ENCODE measurements at places on chromosomes 11 and 22.

DNA sequence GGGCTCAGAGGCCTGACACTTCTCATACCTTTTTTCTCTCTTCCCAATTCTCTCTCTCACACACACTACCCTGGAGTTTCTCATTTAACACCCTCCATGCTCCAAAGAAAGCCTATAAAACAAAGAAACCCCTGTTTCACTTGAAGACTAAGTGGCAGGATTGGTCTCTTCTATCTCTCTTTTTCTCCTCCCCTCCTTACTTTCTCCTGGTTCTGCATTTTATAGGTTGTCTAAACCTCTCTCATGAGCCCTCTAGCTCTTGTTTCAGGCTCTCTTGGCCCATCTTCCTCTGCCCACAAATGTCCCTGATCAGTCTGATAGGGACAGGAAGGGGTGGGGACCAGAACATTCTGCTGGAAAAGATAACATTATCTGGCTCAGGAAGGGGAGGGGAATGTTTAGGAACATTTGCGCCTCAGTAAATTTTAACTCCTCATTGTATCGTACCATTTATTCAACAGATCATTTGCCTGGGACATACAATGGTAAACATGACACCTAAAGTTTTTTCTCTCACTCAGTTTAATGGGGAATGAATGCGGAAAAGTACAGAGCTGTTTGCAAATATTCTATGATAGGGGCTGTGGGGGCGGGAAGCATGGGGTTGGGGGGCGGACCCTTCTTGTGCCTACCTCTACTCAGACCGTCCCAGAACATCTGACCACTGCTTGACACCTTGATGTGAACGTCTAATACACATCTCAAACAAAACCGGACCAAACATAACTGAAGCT is 10.8 kb downstream of the CRYBA4 start:
- no peak for DNase-seq

DNA sequence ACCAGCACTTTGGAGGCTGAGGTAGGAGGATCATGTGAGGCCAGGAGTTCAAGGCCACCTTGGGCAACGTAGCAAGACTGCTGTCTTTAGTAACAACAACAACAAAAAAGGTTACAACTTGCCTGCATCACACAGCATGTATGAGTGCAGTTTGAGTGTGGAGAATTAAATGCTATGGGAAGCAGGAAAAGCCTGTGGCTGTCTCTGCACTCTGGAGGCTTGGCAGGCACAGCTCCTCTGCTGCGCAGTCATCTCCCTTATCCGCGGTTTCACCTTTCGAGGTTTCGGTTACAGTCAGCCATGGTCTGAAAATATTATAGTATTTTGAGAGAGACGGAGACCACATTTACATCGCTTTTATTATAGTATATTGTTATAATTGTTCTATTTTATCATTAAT is 2.9 kb downstream of the MICAL2 start:
- no peak for DNase-seq

DNA sequence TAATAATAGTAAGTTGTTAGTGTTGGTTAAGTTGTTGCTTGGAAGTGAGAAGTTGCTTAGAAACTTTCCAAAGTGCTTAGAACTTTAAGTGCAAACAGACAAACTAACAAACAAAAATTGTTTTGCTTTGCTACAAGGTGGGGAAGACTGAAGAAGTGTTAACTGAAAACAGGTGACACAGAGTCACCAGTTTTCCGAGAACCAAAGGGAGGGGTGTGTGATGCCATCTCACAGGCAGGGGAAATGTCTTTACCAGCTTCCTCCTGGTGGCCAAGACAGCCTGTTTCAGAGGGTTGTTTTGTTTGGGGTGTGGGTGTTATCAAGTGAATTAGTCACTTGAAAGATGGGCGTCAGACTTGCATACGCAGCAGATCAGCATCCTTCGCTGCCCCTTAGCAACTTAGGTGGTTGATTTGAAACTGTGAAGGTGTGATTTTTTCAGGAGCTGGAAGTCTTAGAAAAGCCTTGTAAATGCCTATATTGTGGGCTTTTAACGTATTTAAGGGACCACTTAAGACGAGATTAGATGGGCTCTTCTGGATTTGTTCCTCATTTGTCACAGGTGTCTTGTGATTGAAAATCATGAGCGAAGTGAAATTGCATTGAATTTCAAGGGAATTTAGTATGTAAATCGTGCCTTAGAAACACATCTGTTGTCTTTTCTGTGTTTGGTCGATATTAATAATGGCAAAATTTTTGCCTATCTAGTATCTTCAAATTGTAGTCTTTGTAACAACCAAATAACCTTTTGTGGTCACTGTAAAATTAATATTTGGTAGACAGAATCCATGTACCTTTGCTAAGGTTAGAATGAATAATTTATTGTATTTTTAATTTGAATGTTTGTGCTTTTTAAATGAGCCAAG is 2.7 kb downstream of the NEAT1 start:
- DNase-seq: peak; percentile 81

GRCh38 chr11:1817000-1817399 is 17.8 kb upstream of the SYT8 start:
- DNase-seq: no peak

- DNase-seq: no peak
Observed at GRCh38 chr11:126698576-126698975, 302.0 kb downstream of the KIRREL3 start.

GRCh38 chr22:48366591-48366990 is 1461.1 kb downstream of the BRD1 start:
- no peak for DNase-seq

DNA sequence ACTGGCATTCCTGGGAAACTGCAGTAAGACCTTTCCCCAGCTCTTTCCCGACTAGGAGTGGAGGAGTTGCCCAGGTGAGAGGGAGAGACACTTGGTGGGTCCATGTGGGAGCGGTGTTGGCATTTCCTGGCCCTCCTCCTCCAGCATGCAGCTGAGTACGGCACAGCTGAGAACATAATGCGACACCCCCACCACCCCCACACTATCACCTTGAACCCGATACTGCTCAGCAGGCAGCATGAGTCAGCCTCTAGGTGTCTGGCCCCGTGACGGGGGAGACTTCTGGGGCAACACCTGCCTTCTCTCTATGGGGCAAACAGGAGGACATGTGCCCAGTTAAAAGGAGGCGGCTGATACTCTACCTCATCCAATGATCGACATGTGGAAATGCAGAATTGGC is 64.4 kb downstream of the PKNOX2 start:
- no peak for DNase-seq

DNA sequence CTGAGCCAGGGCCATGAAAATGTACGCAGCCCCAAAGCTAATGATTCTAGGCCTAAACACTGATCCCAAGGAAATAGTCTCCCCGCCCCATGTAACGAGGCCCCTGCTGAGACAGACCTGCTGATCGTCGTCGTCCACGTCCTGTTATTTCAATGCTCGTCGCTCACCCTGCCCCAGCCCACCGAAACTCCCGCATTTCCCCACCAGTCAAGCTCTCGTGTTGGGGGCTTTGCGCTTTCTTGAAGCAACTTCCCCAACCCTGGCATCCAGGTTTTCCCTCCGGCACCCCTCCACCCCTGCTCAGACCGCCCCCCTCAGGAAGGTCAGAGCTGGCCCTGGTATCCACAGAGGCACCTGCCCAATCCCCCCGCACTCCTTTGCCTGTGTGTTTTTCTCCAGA is 58.8 kb upstream of the LINC01488 start:
- DNase-seq: no peak

- DNase-seq: no peak
Observed at GRCh38 chr11:67279589-67280340, 9.3 kb upstream of the ANKRD13D start.

DNA sequence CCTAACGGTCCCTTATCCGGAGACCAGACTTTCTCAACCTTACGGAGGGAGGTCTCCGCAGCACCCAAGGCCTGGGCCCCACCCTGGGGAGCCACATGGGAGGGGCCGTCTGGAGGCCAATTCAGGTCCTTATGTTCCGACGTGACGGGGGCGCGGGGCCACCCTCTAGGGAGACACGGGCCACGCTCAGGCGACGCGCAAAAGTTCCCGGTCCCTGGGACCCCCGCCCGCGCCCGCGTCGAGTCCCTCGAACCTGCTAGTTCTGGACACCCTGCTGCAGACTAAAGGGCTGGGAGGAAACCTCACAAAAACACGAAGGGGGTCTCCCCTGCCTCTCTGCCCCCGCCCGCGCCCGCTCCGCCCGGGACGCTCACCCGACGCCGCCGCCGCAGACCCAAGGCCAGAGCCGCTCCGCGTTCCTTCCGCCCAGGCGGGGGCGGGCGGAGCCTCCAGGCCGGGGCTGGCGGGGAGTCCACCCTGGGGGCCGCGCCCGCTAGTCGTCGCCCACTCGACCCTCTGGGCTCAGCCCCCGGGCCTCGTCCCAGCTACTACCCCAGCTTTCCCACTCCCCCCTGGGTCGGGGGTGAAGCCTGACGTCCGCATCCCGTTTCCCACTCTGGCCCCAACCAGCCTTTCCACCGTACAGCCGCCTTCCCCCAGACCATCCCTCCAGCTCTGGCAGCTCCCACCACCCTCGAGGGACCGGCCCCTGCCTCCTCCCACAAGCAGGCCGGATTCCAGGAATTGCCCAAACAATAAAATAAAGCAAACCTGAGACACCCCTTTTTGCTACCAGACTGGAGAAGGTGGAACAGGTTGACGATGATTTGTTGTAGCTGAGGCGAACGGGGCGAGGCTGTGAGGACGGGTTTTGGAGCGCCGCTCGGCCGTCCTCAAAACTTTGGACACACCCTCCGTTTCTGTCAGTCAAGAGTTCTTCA is 2.7 kb downstream of the RNH1 start:
- no peak for DNase-seq

DNA sequence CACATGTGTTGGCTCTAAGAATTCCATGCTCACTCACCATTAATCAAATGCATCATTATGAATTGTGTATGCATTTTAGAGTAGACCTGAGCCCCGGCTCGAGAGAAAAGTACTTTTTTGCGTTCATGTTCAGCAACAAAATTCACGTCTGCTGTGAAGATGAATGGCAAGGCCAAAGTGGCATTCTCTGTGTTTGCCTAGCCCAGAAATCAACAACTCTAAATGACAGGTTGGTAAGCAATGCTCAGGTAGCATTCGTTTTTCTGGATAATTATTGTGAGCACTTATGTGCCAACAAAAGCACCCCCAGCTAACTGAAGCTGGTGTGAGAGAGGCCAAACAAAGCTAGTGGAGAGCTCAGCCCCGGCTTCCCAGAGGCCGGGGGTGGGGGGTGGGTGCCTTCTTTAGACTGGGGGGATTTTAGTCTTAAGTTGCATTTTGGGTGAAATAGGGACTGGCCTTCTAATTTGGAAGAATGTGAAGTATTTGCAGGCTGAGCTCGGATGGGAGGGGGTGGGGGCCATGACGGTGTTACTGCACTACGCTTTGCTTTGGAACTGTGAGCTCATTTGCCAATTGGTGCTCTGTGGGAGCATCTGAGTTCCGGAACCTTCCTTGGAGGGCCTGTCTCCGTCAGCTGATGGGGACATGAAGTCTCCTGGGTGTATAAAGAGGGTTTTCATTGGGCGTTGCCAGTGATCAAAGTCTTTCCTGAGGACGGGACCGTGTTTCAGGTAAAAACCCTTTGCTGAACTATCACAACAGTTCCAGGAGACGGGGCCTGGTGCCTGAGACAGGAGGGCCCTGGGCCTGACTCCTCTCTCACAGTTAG is 29.0 kb upstream of the ALX4 start:
- DNase-seq: no peak

GRCh38 chr11:24356501-24356900 is 140.4 kb upstream of the LUZP2 start:
- DNase-seq: no peak

DNA sequence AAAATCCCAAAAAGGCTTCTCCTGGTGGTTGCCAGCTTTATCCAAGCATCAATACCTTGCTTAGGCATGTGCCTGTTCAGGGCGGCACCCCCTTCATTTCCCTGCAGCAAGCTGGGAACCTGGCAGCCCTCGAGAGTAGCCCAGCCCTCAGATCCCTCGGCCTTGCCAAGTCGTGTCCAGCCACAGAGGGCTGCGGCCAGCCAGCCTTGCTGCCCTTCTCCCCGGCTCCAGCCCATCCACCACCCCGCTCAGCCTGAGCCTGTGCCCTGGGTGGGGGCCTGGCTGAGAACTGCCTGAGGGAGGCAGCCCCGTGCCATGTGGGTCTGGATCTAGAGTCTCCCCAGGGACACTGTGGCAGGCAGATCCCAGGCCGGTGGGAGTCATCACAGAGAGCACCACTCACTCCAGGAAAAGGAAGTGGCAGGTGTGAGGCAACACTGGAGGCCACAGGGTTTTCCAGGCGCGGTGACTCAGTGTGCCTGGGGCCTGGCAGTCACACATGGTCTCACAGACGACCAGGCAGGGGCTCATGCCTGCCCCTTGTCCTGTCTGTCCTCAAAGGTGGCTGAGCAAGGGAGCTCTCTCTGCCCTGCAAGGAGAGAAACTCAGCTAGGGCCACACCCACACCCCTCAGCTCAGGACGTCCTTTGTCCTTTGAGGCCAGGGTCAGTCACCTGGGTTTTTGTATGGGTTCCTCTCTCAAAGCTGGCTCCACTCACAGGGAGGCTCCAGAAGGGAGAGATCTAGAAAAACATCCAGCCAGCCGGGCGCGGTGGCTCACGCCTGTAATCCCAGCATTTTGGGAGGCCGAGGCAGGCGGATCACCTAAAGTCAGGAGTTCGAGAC is 12.2 kb upstream of the CDC42BPG start:
- peak; percentile 44 for DNase-seq

- no peak for DNase-seq
Observed at GRCh38 chr11:133227632-133228111, 304.6 kb downstream of the OPCML start.

DNA sequence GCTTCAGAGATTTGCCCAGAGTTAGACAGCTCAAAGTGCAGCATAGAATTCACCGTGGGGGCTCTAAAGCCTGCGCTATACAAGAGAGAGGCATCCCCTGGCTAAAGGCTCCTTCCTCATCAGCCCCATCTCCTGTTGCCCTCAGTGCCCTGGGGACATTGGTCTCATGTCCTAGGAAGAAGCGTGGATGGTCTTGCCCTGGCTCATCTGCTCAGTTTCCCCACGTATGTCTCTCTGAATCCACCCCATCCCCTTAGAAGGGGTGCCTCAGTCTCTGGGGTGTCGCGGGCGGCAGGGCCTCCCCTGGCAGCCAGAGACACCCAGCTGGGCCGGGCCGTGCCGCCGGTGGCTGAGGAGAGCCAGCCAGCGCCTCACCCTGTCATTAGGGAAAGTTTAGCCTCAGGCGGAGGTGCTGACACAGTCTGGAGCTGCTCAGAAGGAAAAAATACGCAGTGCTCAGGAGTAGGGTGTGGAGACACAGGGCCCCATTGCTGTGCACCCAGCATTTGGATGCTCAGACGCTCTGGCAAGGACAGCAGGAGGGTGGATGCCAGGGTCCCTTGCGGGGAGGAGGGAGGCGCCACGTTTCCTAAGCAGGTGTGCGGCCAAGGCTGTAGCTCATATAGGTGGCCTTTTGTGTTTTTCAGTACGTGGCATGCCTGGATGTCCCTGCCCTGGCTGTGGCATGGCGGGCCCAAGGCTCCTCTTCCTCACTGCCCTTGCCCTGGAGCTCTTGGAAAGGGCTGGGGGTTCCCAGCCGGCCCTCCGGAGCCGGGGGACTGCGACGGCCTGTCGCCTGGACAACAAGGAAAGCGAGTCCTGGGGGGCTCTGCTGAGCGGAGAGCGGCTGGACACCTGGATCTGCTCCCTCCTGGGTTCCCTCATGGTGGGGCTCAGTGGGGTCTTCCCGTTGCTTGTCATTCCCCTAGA is 1.3 kb downstream of the SLC39A13 start:
- DNase-seq: no peak

Data from activated naive CD4-positive, alpha-beta T cell treated with anti-CD3 and anti-CD28 coated beads, Interleukin-2, amount 50 U/mL, for 16 hours (primary cell).